ENCODE measurements at places on chromosomes 11 and 22.

DNA sequence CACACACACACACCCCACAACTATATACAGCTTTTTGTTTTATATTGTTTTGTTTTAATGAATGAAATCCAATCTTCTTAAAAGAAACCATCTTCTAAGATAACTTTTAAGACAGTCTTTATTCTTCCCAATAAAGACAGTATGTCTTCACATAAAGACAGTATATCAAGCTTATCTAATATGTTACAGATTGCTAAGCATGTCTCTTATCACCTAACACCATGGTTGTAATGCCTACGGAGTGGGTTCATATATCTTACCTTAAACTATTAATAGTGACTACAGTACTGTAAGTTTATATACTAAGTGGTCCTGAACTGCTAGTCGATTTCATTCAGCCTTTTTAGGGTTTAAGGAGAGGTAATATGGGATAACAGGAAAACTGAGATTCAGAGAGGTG lies 8.5 kb downstream of the RNF141 start:
- DNase-seq = no peak

GRCh38 chr11:80960381-80961029 lies 1519.7 kb upstream of the TENM4 start:
- DNase-seq = no peak

DNA sequence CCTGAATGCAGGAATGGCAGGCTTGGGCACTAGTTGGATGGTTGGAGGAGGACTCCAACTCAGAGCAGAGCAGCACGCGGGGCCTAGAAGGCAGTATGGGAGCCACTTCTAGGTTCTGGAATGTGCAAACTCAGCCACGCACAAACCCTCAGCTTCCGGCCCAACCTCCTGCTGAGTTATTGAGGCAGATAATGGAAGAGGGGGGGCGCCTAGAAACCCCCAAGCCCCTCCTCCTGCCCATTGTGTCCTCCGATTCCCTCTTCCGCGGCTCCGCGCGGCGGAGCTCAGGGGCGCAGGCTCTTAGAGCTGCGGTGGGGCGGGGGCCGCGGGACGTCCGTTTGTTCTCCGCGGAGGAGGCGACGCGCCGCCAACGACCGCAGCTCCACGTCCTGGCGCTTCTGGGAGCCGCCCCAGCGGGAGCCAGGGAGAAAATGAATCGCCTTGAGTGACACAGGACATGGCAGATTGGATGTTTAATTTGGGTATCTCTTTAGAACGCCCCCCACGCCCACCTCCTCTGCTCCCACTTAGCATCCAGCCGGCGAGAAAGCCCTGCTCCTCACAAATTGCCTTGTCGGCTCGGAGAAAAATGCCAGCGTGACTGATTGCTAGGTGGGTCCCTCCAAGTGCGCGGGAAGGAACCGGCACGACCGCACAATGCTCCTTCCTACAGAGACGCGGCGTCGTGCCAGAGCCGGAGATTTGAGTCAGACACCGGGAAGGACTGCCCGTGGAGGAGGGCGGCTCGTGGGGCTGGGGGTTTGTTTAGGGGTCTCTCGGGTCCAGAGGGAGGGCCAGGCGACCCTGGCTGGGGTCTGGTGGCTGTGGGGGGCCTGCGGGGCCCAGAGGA lies 144.6 kb downstream of the NECTIN1 start:
- DNase-seq = no peak

- DNase-seq = no peak
Observed at GRCh38 chr11:2796508-2797113, 89.0 kb downstream of the CDKN1C start.

DNA sequence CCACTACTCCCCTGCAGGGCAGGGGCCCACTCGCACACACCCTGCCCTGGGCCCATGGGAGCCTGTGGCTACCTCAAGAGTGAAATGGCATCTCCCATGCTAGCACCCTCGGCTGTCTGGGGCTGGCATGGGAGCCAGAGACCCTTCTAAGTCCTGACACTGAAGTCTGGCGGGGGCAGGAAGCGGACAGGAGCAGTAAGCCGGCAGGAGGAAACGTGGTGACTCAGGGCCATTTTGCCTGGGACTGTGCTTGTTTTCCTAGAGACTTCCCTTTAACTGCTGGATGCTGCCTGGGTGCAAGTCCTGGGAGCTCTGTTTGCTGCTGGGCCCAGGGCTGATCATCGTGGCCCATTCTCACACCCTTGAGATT lies 16.8 kb downstream of the RELT start:
- no peak for DNase-seq

DNA sequence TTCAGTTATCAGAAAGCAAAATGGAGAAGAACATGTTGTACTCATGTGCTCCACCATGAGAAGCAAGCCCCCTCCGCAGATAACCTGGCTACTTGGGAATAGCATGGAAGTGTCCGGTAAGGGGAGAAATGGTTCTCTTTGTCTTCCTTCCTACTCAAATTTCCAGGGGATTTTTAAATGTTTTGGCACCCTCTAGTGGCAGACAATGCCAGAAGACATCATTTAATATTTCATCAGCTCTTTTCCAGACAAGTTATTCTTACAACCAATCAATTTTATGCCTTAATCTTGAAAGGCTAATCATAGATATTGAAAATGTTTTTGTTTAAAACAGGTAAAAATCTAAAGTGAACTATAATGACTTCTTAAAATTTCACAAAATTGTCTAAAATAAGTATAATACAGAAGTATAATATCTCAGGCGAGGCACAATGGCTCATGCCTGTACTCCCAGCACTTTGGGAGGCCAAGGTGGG lies 15.7 kb downstream of the CRTAM start:
- DNase-seq = peak; percentile 88

GRCh38 chr22:30211124-30211820 lies 35.3 kb downstream of the LIF start:
- DNase-seq = no peak

DNA sequence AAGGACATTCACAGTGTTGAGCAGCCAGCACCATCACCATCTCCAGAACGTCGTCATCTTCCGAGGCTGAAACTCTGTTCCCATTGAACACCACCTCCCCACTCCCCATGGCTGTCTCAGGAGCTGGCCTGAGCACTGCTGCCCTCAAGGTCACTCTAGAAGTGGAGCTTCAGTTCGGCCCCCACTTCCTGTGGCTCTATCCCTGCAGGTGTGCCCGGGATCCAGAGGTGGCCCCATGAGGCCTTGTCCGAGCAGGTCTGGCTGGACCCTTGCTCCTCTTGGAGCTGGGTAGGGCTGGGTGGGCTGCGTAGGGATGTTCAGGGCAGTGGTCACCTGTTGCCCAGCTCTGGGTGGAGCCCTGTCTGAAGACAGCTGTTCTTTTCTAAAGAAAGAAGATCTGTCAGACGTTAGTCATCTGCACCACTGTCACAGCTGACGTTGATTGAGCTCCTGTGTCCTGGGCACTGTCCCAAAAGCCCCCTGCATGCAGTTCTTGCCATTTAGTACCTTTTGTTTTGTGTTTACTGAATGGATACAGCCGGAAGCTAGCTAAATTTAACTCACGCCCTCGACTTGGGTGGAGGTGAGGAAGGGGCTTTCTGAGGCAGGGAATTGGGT lies 75.5 kb upstream of the CLDN5 start:
- no peak for DNase-seq

- no peak for DNase-seq
Observed at GRCh38 chr11:90947930-90948329, 725.1 kb upstream of the CHORDC1 start.

DNA sequence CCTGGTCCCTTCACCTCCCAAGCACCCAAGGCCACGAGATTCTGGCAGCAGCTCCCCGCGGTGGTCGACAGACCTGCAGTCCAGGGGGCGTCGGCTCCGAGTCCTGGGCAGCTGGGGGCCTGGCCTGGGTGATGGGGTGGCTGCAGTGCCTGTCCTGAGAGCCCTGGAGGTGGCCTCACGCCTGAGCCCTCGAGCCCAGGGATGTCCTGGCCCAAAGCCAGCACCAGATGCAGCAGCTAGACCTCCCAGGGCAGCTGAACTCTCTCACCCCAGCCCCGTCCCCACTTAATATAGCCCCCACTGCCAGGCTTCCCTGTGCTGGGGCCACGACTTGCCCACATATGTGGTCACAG lies 6.6 kb downstream of the LMNTD2 start:
- DNase-seq = no peak

DNA sequence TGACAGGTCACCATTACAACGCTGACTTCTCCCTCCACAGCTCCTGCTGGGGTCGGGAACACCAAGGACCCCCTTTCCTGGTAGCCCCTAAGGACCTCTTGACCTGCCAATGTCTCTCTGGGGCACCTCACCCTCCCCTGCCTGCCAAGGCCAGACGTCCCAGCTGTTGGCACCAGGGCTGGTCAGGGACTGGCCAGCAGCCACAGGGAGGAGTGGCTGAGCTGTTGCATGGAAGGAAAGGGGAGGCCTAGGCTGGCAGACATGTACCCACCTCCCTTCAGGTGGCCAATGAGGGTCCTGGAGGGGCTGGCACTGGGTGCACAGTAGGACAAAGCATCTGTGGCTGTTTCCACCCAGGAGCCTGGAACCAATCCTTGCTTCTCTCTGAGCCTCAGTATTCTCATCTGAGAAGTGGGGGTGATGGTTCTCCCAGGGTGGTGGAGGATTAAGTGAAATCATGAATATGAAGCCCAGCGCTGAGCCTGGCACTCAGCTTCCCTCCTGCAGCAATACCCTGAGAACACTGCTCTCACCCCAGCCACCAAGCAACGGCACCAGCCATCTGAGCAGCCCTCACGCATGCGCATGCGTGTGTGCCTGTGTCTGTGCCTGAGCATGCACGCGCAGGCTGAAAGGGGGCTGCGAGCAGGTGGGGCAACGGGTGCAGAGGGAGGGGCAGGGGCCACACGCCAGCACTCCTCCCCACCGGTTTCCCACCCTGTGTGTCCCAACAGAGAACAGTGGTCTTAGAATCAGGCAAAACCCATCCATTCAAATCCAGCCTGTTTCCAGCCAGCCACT lies 5.9 kb downstream of the KCNJ4 start:
- no peak for DNase-seq

- no peak for DNase-seq
Observed at GRCh38 chr11:121040614-121041002, 16.7 kb downstream of the TBCEL start.

DNA sequence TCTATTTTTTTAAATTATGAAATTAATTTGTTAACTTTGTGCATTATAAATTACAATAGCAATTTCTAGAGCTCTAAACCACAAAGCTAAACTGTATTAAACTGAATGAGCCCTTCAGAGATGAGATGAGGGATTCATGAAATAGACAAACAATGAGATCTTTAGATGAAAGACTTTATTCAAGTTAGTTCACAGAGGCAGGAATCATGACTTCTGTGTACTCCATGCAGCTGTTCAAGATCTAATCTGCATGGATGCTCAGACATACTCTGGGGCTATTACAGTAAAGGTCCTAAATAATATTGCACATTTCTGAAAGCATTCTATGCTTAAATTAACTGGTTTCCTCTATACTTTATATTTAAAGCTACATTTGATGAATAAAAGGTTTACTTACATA lies 122.7 kb downstream of the FCHSD2 start:
- peak; percentile 91 for DNase-seq

DNA sequence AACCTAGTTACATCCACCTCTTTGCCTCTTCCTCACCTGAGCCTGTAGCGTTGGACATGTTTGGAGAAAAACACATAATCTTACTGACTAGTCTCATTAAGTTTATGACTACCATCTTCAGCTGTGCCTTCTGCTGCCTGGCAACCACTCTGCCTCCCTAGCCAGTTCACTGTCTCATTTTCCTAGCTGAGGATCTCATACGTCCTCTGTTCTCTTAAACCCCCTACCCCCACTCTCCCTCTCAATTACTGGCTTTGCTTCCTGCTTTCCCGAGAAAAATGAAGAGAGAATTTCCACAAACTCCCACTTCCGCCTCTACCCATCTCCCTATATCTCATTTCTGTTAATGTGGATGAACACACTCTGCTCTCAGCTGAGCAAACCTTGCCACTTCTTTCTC lies 239.3 kb upstream of the POU2AF2 start:
- no peak for DNase-seq

GRCh38 chr11:84922212-84922805 lies 704.8 kb downstream of the DLG2 start:
- DNase-seq = no peak

DNA sequence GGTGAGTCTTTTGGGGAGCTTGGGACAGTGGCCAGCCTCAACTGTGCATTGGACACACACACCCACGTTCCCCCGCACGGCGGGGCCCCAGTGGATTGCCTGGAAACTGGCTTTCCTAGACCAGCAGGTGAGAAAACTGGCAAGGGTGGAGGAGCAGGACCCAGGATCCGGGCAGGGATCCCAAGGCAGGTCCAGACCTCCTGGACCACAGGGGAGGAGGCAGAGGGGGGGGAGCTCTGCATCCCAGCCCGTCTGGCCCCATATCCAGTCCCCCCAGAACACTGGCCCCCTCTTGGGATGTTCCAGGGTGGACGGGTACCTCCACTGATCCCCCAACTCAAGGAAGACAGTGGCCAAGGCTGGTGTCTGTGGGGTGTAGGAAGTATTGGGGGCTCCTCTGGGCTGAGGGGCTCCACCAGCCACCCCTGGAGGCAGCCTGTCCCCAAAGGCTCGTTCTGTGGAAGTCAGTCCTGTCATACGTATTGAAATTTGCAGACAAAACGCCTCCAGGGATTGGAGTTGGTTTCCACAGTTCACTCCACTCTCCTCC lies 89.3 kb upstream of the LINC01488 start:
- DNase-seq = no peak

DNA sequence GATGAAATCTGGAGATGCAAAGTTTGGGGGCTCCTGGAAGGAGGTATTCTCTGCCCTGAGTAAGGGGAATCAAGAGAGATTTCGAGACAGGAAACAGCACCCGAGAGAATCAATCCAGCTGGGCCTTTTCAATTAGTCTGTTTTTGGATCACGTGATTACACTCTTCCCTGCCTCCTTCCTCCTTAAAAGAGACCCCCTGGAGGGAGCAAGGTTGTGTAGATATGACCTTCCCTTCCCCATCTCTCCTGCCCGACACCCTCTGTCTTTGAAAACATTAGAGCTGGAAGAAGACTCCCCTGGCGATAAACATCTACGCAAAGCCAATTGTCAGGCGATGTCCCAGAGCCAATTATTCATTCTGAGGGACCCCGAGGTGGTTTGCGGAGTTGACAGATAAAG lies 407.9 kb downstream of the MIAT start:
- DNase-seq = no peak

- DNase-seq = no peak
Observed at GRCh38 chr11:36751996-36752395, 154.0 kb upstream of the RAG2 start.

- no peak for DNase-seq
Observed at GRCh38 chr22:44261861-44262595, 50.7 kb downstream of the SHISAL1 start.

GRCh38 chr22:31830721-31831070 lies 76.9 kb downstream of the DEPDC5 start:
- no peak for DNase-seq

- no peak for DNase-seq
Observed at GRCh38 chr11:68163691-68164090, 42.5 kb upstream of the CHKA start.
